ENCODE measurements at places on chromosomes 1 and 21.

GRCh38 chr21:46116776-46117585 lies 19.1 kb downstream of the COL6A2 start:
- no peak for DNase-seq

- peak; percentile 81 for DNase-seq
Observed at GRCh38 chr1:147545133-147545532, 3.8 kb downstream of the BCL9 start.

GRCh38 chr1:18923756-18924211 lies 21.4 kb upstream of the ALDH4A1 start:
- DNase-seq, result no peak

- no peak for DNase-seq
Observed at GRCh38 chr1:94622757-94623156, 81.2 kb upstream of the F3 start.

DNA sequence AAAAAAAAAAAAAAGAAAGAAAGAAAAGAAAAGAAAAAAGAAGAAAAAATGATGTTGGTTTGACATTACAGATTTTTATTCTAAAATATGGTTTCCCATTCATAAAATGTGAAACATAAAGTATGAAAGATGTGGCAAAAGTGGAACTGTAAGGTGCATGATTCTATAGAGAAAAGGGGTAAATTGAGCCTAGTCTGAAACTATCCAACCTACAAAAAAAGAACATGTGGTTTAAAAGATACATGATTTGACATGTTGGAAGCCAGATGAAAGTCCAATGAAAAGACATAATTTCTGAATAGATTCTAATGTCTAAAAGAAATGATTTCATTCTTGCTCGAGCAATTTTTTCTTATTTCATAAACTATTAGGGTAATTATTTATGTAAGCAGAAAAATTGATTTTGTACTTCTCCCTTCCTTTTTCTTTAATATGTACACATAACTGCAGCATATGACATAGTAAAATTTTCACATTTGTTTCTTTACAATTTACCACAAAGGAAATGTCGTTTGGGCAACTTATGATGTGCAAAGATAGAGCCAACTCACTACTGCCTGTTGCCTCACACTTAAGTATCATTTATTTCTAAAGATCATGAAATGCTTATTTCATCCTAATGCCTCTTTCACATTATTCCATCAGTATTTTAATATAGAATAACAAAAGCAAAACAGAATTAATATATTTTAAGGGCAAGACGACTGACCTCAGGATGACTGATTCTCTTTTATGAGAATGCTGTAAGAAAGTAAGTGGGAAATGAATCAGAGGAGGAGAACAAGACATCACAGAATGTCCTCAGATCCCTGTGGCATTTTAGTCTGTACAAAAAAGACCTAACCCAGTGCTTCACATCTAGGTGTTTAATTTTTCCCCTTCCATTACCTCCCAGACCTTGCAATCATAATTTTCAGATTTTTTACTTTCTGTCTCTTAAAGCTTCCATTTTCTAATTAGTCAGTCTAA lies 165.8 kb upstream of the HMCN1 start:
- DNase-seq, result no peak

- no peak for DNase-seq
Observed at GRCh38 chr1:214331180-214331579, 50.2 kb downstream of the SMYD2 start.

- DNase-seq, result no peak
Observed at GRCh38 chr1:174060090-174060489, 37.9 kb upstream of the RC3H1 start.

DNA sequence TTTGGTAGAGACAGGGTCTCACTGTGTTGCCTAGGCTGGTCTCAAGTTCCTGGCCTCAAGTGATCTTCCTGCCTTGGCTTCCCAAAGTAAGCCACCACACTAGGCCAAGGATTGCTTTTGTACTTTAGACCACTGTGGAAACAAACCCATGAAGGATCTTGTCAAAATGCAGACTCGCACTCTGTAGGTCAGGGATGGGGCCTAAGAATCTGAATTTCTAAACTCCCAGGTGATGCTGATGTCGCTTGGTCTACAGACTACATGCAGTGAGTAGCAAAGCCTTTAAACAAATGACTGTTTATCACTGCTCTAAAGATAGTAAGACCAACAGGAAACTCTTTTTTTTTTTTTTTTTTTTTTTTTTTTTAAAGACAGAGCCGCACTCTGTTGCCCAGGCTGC lies 54.1 kb upstream of the MUTYH start:
- DNase-seq, result no peak

GRCh38 chr1:89966656-89967055 lies 28.3 kb upstream of the ZNF326 start:
- no peak for DNase-seq

GRCh38 chr1:226643177-226643576 lies 94.6 kb downstream of the STUM start:
- no peak for DNase-seq

DNA sequence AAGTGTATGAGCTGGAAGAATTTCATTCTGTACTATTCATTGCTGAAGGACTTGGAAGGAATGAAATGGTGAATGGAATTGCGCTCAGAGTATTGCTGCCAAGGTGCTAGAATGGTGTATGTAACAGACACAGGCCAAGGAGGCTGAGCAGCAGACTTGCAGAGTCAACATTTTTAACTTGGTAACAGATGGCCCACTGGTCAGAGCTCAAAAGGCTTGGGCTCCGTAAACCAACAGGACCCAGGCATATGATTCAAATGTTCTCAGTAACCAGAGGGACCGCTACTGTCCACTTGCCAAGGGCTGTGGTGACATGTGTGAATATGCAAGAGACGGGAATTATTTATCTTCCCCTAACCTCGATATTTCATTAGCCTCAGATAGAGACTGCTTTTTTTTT lies 28.8 kb upstream of the PTGFRN start:
- DNase-seq, result no peak

DNA sequence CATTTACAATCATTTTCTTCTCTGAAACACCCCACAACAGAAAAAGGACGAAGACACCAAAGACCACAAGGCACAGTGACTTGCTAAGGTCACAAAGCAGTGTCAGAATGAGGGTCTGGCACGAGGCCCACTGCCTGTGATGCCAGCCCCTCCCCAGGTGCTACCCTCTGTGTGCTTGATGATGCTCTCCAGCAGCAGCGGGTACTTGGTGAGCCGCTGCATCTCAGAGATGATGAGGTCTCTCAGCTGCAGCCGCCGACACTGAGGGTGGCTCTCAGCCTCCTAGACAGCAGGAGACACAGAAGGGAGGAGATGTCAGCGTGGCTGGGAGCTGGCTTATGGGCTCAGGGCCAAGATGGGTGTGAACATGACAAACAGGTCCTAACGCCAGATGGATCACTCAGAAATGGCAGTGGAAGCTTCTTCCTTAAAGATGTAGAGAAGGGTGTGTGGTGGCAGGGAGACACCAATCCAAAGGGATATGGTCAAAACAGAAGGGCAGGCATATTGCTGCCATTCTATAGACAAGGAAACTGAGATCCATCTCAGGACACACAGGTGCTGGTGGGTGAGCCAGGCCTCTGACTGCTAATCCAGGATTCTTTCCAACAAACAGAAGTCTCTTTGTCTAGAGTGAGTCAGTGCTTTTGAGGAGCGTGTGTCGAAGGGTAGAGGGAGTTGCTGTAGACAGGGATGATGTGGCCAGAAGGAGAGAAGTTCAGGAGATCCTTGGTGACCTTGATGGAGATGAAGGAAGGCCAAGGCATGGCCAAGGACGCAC lies 25.6 kb downstream of the LRRC71 start:
- no peak for DNase-seq

DNA sequence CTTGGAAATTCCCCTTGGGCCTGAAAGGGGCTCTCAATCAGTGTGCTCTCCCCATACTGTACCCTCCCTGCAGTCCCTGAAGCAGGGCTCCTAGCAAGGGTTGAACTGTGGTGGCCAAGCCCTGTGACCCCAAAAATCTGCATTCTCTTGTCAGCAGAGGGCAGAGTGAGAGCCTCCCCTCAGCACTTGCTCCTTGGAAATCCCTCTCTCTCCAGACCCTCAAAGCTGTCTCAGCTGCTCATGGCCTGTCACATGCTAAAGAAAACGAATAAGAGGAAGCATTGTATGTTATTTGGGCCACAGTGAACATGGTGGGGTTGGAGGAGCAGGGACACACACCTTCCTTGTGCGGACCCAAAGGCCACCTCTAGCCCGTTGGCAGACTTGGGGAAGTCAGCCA lies 47.2 kb upstream of the SYNC start:
- no peak for DNase-seq

DNA sequence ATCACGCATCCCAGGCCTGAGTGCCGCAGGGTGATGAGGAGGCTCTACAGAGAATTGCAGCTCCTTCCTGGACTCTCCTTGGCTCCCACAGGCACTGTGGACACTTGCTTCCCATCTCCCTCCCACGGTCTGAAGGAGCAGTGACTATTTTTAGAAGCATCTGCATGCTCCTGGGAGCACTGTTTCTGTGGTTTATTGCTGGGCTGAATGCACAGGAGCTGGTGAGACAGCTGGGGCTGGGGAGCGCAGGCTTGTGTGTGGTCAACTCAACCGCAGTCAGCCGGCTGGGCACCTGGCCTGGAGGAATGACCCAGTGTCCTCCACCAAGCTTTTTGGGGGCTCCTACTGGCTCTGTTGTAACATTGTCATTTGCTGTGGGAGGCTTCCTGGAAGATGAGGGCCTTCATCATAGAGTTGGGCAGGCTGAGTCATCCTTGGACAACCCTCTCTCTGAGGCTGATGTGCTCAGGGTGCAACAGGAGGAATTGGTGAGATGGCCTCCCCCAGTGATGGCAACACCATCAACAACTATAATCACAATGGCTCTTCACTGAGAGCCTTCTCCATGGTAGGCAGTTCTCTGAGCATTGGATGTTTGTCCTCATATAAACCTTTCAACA lies 1.7 kb downstream of the NFASC start:
- DNase-seq, result no peak

GRCh38 chr1:222561656-222562055 lies 13.8 kb upstream of the HHIPL2 start:
- DNase-seq, result no peak

DNA sequence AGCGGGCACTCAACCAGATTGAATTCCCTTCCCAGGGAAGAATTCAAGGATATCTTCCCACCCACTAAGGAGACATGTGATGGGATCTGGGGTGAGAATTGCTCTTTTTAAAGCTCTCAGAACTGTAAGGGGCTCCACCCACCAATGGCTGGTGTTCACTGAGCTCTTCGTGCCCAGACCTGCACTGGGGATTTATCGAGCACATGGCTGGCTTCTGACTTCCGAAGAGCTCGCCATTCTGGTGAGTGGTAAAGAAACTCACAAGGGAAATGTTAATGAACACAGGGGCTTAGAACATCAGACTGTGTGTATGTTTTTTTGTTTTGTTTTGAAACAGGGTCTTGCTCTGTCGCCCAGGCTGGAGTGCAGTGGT lies 9.8 kb downstream of the PADI3 start:
- DNase-seq, result no peak

- no peak for DNase-seq
Observed at GRCh38 chr1:219324171-219324570, 150.5 kb downstream of the LYPLAL1 start.

- DNase-seq, result no peak
Observed at GRCh38 chr1:60867782-60868181, 214.6 kb upstream of the NFIA start.

DNA sequence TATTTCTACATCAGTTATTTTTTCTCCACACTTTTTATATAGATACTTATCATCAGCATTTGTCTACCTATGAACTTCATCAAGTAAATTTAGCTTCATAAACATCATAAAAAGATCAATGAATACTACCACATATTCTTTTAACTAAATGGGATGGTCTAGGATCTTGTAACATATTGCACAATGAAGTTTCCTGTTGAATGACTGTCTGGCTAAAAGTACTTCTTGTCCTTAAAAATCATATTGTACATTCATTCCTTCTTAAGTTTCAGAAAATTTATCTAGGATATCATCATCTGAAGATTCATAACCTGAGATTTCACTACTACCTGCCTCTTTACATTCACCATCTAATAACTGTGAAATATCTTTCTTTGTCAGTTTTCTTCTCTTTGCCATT lies 69.0 kb downstream of the MAGI3 start:
- no peak for DNase-seq

DNA sequence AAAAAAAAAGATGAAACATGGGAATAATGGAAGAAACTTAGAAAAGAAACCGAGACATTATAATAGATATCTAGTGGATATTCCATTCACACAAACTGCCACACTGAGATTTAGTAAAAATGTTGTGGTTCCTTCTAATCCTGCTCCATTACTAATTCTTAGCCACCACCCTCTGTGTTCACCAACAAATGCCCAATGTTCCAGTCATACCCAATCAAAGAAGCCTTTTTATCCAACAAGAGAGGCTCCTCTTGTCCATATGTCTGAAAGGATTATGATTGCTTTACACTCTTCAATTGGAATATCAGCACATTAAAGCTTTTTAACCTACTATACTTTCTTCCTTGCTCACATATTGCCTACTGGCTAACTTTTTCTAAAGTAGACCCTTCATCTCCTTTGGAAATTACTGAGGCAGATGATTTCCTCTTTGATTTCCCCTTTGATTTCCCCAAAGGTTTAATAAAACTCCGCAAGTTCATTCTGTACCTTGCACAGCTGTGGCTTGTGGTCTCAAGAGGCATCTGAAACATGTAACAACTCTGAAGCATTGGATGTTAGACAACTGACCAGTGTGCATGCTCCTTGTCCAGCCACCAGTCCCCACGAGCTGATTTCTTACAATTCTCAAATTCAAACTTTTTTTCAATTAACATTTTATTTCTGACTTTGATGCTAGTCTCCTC lies 305.6 kb upstream of the LYPLAL1 start:
- no peak for DNase-seq

All from T-cell (primary cell).